ENCODE measurements at places on chromosomes 4 and X.

GRCh38 chrX:153411988-153412574 is 809 bp downstream of the ZFP92 start:
- no peak for DNase-seq

GRCh38 chrX:150200361-150200760 is 162.8 kb upstream of the MAMLD1 start:
- no peak for DNase-seq

GRCh38 chr4:64479338-64479737 is 70.1 kb upstream of the TECRL start:
- no peak for DNase-seq

GRCh38 chrX:73127700-73128241 is 48.5 kb upstream of the PABPC1L2A start:
- DNase-seq = no peak

DNA sequence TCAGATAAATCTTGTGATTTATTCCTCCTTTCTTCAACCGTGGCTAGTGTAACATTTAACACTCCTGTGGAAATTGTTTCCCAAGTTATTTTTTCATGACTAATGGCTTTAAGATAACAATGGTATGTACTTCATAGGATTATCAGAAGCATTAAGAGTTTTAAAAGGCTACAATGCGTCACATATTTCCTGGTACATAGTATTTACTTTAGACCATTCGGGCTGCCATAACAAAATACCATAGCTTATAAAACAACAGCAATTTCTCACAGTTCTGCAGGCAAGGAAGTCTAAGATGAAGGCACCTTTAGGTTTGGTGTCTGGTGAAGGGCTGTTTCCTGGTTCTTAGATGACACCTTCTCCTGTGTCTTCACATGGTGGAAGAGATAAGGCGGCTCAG is 158.6 kb downstream of the PAPSS1 start:
- no peak for DNase-seq

DNA sequence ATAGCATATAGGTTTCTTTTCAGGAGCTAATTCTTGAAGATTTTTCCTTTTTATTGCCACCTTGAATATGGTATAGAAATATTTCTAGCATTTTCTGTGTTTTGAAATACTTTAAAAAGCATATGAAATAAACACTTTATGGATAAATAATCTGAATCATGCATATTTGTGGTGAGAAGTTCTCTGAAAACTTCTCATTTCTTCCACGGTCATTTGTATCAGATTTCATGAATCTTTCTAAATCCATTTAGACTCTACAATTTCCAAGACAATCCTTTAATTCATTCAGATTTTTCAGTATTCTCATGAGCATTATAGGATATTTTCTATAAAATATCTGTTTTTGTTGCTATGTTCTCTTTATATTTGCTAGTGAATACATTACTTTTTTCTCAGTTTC is 16.2 kb upstream of the CA5B start:
- DNase-seq = no peak

- no peak for DNase-seq
These were observed 19.1 kb upstream of the ZXDA start for GRCh38 chrX:57929373-57929772.

DNA sequence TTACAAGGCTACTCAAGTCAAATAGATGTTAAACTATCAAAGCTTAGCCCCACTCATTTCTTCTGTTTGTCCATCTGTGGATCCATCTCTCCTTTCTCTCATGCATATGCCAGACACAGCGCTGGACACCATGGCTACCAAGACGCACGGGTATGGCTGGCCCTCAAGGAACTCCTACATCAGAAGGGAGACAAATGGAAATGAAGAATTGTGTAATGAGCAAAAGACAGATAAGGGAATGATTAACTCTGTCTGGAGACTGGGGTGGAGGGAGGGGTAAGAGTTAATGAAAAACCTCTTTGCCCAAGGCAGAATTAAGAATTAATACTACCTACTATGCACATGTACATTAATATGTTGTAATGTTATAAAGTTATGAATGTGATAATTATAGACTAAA is 88.1 kb downstream of the MGST2 start:
- no peak for DNase-seq

DNA sequence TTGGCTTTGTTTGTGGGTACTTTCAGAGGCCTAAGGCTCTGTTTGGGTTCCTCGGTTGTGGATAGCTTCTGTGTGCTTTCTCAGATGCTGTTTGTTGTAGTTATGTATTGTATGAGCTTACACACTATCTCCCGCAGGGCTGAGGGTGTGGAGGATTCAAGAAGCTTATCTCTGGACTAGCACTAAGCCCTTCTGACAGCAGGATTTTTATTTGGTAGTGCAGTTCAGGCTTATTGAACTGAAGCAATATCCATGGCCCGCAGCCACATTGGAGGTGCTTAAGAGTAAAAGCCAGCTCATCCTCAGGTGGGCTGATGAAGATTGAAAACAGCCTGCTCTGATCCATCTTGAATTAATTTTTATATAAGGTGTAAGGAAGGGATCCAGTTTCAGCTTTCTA is 128.2 kb downstream of the RASGEF1B start:
- no peak for DNase-seq

DNA sequence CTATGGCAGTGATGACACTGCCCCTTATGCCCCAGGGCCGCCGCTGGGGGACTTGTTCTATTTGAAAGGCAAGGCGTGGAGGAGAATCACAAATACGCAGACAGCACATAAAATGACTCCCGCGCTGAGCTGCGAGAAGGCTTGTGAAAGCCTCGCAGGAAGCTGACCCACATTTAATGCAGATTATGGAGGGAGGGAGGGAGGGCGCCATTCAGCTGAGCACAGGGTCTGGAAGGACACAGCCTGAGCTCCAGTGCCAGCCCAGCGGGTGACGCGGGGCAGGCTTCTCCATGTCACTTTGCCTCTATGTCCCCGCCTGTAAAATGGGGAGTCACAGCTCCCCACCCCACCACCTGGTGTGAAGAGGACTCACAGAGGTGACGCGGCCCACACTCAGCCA is 14.3 kb downstream of the ABLIM2 start:
- DNase-seq = no peak

- DNase-seq = no peak
These were observed 1646.9 kb upstream of the ADGRL3 start for GRCh38 chr4:59553063-59553720.

GRCh38 chr4:62543002-62543401 is 1342.9 kb downstream of the ADGRL3 start:
- DNase-seq = no peak

DNA sequence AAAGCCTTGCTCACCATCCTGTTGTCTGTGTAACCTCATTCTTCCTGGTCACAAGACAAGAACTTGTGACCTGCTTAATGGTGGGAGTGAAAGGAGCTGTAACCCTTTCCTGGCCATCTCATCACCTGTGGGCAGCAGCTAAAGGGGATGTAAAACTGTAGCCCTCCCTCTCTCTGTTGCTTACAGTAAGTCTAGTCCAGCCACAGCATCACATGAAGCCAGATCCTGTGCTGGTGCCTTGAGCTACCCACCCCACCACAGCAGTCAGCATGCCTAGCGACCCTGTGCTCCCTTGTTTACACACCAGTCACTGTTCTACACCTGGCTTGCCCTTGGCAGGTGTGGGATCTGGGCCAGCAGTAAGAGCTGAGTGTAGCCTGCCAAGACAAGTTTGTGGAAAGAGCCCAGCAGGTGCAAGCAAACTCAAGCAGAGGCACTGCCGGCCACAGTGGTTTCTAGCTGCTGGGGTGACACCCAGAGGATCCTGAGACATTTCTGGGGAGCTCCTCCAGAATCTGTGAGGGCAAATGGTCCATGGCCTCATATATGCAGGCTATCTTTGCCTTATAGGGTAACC is 41.0 kb downstream of the UGT2B28 start:
- DNase-seq = peak; percentile 43

DNA sequence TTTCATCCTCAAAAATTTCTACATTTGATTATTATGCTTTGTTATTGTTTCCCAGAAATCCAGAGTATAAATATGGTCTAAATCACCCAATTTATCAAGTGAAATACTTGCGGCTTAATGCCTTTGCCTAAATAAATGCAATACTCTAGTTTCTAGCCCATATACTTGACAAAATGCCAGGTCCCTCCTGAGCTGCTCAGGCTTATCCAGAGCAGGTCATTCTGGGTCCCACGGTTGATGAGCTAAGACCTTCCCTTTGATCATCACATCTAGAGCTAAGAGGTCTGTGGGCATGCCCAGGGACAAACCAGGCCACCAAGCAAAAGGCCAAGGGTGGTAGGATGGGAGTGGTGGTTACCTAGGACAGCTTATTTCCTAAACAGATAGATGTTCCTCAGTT is 180.1 kb downstream of the SMIM20 start:
- no peak for DNase-seq

- no peak for DNase-seq
These were observed 91.8 kb downstream of the MAB21L2 start for GRCh38 chr4:150673793-150674192.

DNA sequence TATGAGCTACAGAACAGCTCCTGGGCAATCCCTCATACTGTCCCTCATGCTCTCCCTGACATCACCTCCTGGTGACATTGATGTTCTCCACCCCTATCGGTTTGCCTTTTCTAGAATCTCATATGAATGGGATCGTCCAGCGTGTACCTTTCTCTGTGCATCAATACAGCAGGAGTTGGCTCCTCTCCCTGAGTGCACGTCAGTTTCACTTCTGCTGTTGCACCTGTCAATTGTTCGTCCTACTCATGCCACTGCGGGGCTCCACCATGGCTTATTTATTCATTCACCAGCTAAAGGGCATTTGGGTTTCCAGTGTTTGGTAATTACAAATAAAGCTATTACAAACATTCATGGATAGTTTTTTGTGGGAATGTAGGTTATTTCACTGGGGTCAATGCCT is 269.1 kb upstream of the ZFP42 start:
- no peak for DNase-seq

DNA sequence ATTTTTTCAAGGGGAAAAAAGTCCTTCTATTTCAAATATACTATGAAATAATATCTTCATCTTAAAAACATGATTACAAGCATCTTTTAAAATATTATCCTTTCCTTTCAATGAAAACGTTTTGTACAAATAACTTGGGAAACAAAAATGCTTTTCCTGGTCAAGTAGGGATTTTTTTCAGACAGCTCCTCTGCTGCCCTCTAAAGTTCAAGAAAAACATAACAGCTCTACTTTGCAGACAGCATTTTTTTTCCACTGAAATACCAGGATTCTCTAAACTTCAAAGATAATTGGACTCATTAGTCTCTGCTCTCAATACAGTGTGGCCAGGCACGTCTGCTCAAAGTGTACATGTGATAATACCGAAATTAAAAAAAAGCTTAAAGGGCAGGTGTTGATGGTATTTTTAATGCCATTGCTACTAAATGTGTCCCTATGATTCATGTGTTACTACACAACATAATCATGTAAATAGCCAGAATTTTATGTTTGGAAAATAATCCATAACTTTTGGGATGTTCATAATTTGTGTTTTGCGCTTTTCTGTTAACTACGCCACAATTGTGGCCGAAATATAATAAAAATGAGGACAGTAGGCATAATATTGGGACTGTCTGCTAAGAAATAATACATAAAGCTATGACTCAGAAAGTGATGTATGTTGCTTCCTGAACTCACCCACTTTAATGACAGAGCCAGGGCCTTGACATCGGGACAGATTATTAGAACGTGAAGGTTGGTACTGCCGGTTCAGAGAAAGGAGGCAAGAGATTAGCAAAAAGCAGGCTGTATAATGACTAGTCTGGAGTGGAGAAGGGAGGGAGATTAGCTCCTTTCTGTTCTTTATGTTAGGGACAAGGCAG is 478.9 kb downstream of the KCNIP4 start:
- DNase-seq = no peak

GRCh38 chr4:14879683-14880082 is 122.6 kb upstream of the CPEB2 start:
- DNase-seq = no peak

GRCh38 chrX:117138070-117138469 is 675.3 kb upstream of the CT83 start:
- DNase-seq = no peak

DNA sequence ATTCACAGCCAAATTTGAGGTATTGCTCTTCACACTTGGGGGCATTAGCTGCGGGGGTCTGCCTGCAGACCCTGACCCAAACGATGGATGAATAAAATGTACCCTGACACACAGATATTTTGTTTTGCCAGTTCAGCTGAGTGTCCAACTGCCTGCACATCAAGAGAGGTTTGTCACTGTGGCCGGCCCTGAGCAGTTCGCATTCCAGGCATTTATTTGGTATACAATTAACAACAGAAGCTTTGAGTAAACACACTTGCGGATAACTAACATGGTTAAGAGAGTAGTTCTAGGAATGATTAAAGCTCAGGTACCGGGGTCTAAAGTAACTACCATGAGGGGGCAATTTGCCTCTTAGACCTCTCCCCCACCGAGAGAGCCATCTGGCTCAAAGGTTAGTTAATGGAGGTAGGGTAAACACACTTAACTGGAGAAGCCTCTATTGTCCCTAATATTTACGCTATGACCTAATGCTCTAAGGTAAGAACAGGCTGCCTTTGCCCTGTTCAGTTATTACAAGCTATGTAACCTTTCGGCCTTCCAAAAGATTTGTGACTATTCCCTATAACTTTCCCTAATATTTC is 162.0 kb downstream of the SNCA start:
- DNase-seq = no peak

DNA sequence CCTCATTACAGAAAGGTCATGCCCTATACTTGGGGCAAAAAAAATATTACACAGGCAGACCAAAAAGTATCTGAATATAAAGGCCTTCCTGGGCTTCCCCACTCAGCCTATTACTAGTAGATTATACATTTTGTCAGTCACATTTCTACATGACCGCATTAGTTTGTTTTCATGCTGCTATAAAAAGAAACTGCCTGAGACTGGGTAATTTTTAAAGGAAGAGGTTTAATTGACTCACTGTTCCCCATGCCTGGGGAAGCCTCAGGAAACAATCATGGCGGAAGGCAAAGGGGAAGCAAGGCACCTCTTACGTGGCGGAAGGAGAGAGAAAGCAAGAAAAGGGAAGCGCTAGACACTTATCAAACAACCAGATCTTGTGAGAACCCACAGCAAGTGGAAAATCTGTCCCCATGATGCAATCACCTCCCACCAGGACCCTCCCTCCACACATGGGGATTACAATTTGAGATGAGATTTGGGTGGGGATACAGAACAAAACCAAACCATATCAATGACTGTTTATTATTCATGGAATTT is 1312.0 kb downstream of the PCDH7 start:
- no peak for DNase-seq

- DNase-seq = no peak
These were observed 215.1 kb downstream of the TMA16 start for GRCh38 chr4:163709601-163710000.

DNA sequence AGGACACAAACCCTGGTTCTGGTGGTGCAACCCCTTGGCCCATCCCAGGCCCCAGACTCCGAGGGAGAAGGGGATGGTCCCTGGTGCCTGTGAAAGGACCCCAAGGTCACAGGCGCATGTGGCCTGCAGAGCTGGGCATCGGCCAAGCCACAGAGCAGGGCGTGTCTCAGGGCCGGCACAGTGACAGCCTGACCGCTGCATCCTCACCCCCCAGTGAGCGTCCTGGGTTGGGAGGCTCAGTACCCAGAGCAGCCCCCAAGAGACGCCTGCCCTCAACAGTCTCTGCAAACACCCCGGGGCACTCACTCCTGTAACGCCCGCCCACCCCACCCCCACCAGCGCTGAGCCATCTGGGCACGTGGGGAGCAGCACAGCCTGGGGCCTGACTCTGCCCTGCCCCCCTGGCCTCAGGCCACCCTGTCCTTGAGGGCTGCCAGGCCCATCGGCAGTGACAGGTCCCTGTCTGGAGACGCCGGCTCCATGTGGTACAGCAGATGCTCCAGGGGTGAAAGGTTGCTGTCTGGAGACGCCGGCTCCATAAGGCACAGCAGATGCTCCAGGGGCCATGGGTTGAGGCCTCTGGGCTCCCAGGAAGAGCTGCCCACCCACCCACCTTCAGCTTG is 24.5 kb upstream of the CPLX1 start:
- DNase-seq = no peak

- no peak for DNase-seq
These were observed 53.9 kb upstream of the HEPH start for GRCh38 chrX:66110112-66110511.

Measured in NCI-H1436 (cell line).